ENCODE measurements at places on chromosomes 7 and 10. TPM values are rescaled to one million over a fixed set of nuclear protein-coding genes. Genes with fewer than 3 reads are reported as not detected.

VOPP1 gene
- total RNA-seq = 154 TPM

GNAT3 gene
- total RNA-seq = not detected

AKR1C8 gene
- total RNA-seq = not detected

DNA sequence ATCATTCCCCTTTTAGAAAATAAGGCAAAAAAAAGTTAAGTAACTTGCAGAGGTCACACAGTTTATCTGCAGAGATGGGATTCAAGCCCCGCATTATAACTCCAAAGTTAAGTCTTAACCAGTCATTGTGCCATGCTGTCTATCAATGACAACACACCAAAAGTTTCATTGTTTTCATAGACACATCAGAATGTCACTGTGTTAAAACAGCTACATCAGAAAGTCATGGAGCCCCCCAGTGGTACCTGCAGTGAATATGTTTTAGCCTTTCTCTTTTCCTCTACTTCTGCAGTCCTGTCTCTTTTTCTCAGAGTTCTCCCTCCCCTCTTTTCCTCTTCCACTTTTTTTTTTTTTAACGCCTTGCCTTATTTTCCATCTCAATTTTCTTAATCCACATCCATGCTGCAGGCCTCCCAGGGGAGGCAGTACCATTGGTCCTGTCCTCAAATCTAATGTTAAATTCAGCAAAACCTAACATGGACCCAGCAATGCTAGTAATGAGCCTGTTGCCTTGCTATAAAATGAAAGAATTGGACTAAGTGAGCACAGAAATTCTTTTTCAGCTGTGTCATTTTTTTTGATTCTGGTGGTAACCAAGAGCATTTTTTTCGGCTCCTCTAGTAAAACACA lies 3.8 kb upstream of the NRCAM start:
- DNase-seq = no peak

DNA sequence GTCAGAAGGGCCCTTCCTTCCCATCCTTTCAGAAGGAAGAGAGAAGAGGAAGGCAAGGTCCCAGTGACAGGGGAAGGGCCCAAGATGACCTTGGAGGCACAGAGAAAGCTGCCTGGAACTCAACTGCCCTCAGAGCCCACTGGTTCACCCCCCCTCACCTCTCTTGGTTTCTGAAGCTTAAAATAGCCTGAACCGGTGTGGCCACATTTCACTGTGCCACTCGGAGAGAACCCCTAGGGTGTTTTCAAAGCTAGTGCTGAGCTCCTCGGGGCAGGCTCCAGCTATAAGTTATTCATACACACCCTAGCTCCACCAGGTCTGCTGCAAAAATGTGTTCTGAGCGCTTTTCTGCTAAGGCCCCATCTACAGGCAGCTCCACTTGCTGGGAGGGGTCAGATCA lies 60.9 kb upstream of the ADRB1 start:
- no peak for DNase-seq

- DNase-seq = no peak
These were observed 266.6 kb downstream of the POLR1F start for GRCh38 chr7:19442016-19442785.

DNA sequence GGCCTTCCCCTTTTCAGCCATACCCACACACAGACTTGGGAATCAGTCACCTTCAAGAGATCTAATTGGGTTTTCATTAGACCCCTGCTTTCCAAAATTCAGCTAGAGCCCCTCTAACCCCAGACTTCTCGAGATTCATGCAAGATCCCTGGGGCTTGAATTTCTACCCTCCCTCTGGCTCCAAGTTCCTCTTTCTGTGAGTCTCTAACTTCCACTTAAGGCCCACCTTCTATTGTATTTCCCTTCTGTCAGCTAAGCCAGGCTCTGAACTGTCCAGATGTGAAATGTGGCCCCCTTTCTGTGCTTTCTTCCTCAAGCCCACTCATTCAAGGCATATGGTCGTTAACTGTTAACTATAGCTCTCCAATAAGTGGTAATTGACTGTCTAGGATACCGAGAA lies 132.2 kb downstream of the ZNF365 start:
- no peak for DNase-seq

Measured in glomerular endothelial cell (primary cell).